ENCODE measurements at places on chromosomes 4 and X.

- no peak for DNase-seq
Measured at GRCh38 chr4:81227968-81228367, 12.9 kb upstream of the PRKG2 start.

GRCh38 chrX:41779030-41779564, 55.1 kb downstream of the GPR82 start:
- no peak for DNase-seq

DNA sequence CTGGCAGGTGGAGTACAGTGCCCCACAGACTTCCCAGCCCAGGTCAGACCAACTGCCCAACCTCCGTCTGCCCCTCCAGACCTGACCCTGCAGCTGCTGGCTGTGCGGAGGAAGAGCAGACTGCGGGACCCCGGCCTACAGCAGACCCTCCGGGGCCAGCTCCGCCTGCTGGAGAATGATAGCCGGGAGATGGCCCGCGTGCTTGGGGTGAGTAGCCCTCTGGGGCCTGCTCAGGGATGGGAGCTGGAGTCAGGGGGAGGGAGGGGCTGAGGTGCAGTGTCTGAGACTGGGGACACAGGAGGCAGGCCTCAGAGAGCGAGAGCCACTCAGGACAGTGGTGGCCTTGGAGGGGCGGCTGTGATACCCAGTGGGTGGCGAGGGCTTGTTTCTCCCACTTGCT, 13.5 kb downstream of the SH3TC1 start:
- no peak for DNase-seq

GRCh38 chr4:149077181-149077580, 635.0 kb upstream of the NR3C2 start:
- DNase-seq = no peak

DNA sequence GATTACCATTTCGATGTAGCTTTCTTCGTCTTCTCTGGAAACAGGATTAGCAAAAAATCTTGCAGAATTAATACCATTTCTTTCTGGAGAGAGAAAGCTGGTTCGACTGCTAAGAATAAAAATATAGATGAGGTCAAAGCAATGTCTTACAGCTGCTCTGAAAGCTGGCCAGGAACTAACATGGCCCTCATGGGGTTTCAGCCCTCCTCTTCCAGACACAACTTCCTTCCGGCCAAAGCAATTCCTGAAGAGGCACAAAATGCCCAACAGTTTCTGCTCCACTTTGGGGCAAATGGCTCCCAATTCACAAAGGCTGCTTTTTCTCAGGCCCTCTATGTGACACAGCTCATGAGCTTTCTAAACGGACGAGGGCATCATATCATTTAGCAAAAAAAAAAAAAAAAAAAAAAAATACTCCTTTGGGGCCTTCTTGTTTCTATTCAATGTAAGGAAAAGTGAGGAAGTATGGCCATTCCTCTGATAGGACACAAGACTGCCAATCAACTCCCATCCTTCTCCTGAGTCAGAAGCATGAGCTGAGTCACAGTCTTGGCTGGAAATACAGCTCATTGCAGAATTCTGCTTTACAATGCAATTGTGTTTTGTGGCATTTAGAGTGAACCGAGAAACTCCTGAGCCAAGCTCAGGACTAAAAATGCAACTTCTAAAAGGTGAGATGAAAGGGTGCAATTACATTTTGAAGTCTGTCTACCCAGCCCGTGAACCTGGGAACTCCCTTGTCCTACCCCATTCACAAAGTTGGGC, 42.7 kb upstream of the CTAG2 start:
- no peak for DNase-seq

GRCh38 chr4:175891851-175892250, 79.8 kb upstream of the GPM6A start:
- DNase-seq = peak; percentile 5

- DNase-seq = no peak
Measured at GRCh38 chr4:106316773-106317409, 541 bp downstream of the AIMP1 start.

GRCh38 chr4:130056286-130056685, 960.3 kb downstream of the C4orf33 start:
- no peak for DNase-seq

All from AG09309 (cell line).